ENCODE measurements at places on chromosomes 1 and 21.

- no peak for DNase-seq
Measured at GRCh38 chr1:86687595-86687994, 16.8 kb upstream of the SH3GLB1 start.

- DNase-seq: no peak
Measured at GRCh38 chr1:64523413-64524337, 53.7 kb downstream of the CACHD1 start.

- no peak for DNase-seq
Measured at GRCh38 chr1:10319750-10320149, 79.1 kb upstream of the PGD start.

DNA sequence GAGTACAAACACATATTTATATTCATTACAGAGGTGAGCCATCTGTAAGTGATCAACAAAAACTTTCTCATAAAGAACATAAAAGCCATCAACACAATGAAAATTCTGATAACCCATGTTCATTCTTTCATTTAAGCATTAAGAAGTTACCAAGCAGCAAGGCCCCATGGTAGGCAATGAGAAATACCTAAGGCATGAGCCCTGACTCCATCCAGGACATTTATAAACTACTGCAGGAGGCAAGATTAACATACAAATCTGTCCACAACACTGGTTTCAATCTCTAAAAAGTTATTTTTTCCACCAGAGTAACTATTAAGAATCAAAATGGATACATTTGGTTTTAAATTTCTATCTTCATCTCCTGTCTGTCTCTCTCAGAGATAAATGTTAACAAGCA is 76.1 kb downstream of the SIPA1L2 start:
- no peak for DNase-seq

DNA sequence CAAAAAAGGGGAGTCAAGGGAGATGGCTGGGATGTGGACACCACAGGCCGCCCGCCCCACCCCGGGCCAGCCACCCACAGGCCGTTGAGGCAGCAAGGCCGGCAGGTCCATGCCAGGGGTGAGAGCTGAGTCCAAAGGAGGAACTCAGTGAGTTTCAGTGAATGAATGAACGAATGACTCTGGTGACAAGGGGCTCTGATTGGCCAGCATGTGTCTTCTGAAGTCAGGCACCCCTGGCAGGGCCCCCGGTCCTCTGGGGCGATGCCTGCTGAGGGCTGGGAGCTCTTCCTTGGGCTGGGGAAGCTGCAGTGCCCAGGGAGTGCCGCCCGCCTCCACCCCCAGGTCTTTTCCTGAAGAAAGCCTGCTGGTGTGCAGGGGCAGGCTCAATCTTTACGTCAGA is 236.1 kb upstream of the VAMP3 start:
- no peak for DNase-seq

Measured in CD4-positive, alpha-beta T cell treated with Interleukin-12 subunit alpha and Interleukin-12 subunit beta, for 1 hour (primary cell).